NCI-H187 (cell line): ENCODE measurements at places on chromosomes 16 and 17.
A peak's percentile ranks its signal among the peaks of the same experiment; 100 is the strongest.

GRCh38 chr17:82782657-82783207 lies 30.9 kb downstream of the TBCD start:
- no peak for DNase-seq

DNA sequence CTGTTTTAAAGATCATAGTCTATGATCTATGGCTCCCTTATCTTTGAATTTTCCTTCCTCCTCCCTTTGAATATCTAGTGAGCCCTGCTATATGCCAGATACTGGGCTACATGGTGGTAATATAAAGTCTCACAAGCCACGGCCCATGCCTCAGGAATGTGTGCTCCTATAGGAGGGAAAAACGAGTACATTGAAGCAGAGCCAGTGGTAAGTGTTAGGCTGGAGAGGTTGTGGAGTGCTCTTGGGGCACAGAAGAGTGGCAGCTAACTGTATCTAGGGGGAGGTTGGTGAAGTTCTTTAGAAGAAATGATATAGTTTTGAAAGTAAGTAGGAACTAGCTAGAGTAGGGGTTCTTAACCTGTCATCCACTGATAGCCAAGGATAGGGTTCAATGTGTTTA lies 105.8 kb upstream of the PMFBP1 start:
- no peak for DNase-seq

- DNase-seq: no peak
Measured at GRCh38 chr16:88923926-88924833, 52.8 kb downstream of the CBFA2T3 start.

GRCh38 chr17:65362826-65363225 lies 198.6 kb downstream of the AXIN2 start:
- no peak for DNase-seq

GRCh38 chr16:85204242-85205010 lies 92.2 kb upstream of the CIBAR2 start:
- DNase-seq: no peak

GRCh38 chr16:51146256-51146924 lies 4.7 kb downstream of the SALL1 start:
- DNase-seq: no peak

- DNase-seq: no peak
Measured at GRCh38 chr16:68935008-68935407, 91.7 kb downstream of the TANGO6 start.

GRCh38 chr17:44599298-44600175 lies 42.3 kb downstream of the FZD2 start:
- no peak for DNase-seq

DNA sequence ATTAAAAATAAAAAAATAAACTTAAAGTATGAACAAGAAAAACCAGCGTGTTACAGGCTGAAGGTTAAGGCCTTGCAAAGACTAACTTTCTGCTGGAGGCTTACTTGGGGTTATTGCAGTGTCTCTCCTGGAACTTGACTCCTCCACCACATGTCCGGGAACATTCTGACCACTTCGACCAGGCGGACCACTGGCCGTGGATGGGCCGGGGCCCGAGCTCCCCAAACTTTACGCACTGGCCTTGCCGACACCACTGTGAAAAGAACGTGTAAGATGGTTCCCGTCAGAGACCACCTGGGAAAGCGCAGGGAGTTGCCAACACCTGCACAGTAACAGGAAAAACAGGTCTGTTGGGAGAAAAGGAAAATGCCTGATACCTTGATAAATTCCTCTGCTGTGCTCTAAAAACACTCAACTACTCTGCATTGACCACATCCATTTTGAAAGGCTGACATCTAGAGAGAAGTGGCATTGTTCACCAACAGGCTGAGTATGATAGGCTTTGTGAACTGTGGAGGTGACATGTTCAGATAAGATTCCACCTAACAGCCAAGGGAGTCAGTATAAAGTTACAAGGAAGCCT lies 99.1 kb downstream of the ADAMTS18 start:
- DNase-seq: no peak

- DNase-seq: no peak
Measured at GRCh38 chr16:22933173-22933572, 119.2 kb downstream of the HS3ST2 start.

GRCh38 chr17:2610195-2611175 lies 17.0 kb downstream of the PAFAH1B1 start:
- DNase-seq: no peak

GRCh38 chr16:50295541-50296132 lies 29.3 kb downstream of the ADCY7 start:
- no peak for DNase-seq

DNA sequence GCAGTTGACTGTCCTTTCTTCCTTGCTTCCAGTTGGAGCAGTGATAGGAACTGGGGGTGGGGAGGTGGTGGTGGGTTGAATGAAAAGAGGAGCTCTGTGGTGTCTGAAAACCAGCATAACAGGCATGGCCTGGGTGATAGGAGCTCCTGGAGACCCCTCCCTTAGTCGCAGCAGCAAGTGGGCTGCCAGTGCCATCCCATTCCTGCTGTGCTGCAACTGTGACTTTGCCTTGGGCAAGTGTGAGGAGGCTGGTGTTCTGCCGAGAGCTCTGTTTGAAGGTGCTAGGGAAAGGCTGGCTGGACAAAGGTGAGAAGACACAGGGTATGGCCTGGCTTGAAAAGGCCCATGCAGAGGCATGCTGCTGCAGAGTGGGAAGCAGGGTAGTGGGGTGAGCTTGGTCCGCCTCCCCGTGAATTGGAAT lies 2.7 kb upstream of the CDK5R1 start:
- DNase-seq: no peak

DNA sequence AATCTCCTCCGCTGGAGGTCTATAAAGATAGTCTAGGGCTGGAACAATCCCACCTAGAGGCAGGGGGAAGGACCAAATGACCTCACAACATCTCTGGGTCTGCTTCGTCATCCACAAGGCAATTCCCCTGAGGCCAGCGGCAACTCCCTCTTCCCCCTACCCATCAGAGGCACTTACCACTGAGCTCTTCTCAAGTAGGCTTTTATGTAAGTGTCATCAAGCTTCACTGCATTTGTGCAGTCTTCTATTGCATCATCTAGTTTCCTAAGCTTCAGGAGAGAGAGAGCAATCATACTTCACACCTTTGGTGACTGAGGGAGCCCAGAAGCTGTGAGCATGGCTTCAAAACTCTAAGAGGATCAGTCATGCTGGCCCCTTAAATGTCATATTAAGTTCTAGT lies 21.0 kb downstream of the CNP start:
- DNase-seq: peak; percentile 21

- DNase-seq: peak; percentile 84
Measured at GRCh38 chr16:2983706-2984136, 3.5 kb upstream of the PKMYT1 start.

- no peak for DNase-seq
Measured at GRCh38 chr16:85307552-85308364, 195.5 kb upstream of the CIBAR2 start.

- no peak for DNase-seq
Measured at GRCh38 chr16:58243528-58244004, 45.7 kb upstream of the CSNK2A2 start.

DNA sequence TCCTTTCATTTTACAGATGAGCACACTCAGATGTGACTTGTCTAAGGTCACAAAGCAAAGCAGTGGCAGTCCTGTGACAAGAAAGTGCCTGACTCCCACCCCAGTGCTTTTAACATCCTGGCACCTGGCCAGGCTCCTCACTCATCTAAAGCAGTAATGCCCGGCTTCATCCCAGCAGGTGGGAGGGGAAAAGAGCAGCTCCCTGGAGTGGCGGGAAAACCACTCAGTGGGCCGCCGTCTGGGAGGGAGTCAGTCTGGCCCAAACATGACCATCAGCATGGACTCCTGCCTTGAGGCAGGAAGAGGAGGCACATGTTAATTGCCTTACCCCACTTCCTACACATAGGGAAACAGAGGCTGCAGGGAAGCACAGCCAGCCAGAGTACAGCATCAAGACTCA lies 2.6 kb downstream of the PCGF2 start:
- DNase-seq: peak; percentile 86

GRCh38 chr17:60371818-60372510 lies 20.0 kb downstream of the USP32 start:
- DNase-seq: no peak

- DNase-seq: no peak
Measured at GRCh38 chr16:17420816-17421215, 49.9 kb downstream of the XYLT1 start.

DNA sequence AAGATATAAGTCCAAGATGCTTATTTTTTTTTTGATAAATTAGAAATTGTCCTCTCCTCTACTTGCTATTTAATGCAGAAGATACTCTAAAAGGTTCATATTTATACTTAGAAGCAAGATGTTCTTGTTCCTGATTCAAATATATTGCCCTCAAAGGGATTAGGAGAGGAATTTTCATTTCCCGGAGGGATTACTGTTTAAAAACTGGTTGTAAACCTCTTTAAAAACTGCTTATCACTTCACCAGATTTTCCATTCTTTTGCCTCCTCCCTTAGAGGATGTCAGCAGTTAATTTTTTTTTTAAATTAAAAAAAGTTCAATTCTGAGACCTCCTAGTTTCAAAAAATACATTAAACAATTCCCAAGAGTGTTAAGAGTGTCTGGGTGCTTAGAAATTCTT lies 2.8 kb downstream of the TENT4B start:
- no peak for DNase-seq

DNA sequence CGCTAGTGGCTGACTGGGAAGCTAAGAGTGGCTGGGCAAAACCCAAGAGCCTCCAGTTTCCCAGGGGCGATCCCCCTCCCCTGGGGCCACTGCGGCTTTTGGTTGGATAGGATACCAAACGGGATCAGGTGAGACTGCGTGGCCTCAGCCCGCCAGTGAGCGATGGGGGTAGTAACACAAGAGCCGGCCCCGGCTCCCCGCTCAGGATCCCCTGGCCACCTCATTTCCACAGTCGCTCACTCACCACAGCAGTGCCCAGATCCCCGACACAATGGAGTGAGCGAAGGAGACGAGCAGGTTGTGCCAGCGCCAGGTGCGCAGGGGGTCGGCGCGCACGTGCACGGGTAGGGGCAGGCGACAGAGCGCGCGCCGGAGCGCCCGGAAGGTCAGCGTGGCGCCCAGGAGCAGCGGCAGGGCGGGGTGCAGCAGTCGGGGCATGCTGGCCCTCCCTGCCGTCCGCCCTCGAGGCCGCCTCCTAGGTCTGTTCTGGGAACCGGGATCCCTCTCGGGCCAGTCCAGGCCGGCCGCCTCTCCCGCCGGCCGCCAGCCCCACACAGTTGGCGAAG lies 290 bp downstream of the TLCD1 start:
- peak; percentile 30 for DNase-seq

GRCh38 chr16:25413975-25414374 lies 156.3 kb upstream of the ZKSCAN2 start:
- DNase-seq: no peak

GRCh38 chr17:46917041-46917440 lies 5.9 kb upstream of the GOSR2 start:
- no peak for DNase-seq

DNA sequence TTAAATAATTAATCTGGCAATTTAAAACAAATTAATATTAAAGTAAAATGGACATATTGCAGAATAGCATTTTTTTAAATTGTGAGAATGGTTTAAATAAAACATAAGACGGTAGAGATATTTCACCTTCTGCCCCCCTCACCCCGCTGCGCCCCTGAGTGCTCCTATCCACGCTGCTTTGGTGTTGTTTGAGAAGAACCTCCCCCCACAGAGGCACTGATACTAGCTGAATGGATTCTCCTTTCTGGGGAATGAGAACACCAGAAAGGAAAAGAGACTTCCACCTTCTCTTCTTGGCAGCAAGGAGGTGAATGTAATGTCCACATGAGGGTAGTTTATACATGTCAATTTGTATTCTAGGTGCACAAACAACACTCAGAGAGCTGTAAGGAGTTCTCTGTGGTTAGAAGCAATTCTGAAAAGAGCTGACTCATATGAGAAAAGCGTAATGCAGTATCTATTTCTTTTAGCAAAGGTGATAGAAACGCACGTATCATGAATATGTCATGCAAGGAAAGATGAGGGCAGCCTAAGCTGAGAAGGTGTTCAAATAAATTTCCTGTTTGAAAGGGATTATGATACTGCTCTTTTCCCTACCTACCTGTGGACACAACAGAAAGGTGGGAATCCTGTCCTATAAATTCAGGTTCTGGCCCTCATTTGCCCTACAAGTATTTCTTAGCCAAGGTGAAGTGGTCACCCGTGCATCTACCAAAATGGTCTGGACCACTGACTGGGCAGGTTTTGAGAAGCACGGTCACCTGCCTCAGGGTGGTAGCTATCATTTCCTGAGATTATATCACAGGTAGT lies 126.9 kb downstream of the PARN start:
- no peak for DNase-seq

DNA sequence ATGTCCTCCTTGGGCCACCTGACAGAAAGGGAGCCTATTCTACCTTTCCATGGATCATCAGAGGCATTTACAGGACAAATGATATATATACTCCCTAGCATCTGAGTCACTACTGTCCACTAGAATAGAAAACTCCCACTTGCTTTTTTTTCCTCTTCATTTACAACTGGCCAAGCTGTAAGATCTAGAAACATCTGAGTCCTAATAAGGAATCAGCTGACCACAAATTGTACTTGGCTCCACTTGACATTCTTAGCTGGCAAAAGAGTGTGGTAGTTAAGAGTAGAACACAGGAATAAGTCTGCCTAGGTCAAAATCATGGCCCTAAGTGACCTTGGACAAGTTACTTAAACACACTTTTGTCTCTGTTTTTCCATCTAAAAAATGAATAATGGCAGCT lies 5.2 kb downstream of the RUSF1 start:
- no peak for DNase-seq

DNA sequence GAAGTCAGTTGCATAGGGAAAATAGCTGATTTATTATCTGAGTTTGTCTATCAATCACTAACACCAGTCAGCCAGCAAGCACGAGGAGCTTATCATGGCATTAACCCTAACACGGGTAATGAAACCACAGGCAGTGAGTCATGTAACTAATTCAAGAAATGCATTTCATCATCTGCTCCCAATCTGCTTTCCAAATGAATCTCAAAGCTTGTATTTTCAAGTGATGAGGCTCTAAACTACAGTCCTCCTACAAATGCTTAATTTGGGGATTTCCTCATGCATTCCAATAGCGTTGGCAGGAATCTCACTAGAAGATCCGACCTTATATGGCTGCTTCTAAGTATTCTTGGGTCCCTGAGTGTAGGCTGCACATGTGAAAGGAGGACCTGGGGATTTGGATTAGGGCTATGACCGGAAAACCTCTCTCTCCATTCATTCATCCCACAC lies 118.4 kb upstream of the HSBP1 start:
- no peak for DNase-seq
